Gastrocnemius medialis (tissue), 4 donors: ENCODE measurements at places on chromosomes 13 and 19. TPM values are rescaled to one million over a fixed set of nuclear protein-coding genes. Genes with fewer than 3 reads are reported as not detected.

Gene COL4A2
- total RNA-seq: 55.5 TPM

DNA sequence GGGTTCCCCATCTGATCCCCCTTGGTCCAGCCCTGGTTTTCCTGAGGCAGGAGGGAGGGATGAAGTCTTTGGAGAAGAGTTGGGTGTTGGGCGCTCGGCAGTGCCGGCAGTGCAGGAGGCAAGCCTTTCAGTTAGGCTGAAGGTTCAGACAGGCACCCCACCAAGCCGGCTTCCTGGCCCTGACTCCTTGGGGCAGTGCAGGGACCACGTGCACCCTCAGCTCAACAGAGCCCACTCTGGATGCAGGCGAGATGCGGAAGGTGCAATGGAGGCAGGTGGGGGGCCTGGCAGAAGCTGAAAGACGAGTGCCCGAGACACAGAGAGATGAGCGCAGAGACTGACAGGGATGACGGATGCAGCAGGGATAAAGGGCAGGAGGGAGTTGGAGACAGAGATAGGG is 11.1 kb downstream of the MAMSTR start:
- no peak for DNase-seq

- DNase-seq: no peak
Observed at GRCh38 chr19:3478409-3479176, 1.7 kb downstream of the SMIM24 start.

DNA sequence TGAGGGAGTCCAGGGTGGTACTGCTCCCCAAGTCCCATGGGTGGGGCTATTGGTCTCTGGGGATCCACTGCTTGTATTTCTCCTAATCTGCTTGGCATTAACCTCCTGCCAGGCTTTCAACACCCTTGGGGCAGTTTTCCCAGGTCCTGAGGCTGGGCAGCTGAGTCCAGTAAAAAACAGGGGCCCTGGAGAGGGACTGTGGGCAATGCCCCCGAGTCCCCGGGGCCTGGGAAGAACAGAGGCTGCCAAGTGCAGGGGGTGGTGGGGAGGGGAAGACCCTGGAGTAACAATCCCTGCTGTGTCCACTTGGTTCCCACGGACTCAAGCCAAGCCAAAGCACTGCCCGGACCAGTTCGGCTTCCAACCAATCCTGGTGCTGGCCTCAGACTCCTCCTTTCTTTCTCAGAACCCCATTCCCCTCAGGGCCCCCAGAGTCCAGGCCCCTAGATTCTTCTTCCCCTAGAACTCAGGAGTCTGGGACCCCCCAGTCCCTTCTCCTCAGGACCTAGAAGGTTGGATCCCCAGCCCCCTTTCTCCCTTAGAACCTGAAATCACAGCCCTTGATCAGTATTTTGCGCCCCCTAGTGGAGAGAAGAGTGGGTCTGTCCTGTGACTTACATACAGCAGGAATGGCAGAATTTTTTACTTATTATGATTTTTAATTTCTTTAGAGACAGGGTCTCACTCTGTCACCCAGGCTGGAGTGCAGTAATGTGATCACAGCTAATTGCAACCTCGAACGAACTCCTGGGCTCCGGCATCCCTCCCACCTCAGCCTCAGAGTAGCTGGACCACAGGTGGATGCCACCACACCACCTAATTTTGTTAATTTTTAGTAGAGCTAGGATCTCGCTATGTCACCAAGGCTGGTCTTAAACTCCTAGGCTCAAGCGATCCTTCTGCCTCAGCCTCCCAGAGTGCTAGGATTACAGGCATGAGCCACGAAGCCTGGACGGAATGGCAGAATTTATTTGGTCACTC is 3.7 kb upstream of the CLPTM1 start:
- DNase-seq: peak; percentile 26

Gene KIR3DL1
- total RNA-seq: 0.36 TPM

Gene PSPN
- total RNA-seq: 0.44 TPM

Gene EIF3K
- total RNA-seq: 975 TPM

Gene RAB3A
- 0.51 TPM for total RNA-seq

Gene FPR3
- 0.66 TPM for total RNA-seq

- peak; percentile 37 for DNase-seq
Observed at GRCh38 chr19:4089400-4089908, 22.8 kb upstream of the ZBTB7A start.
